T-helper 22 cell (primary cell): ENCODE measurements at places on chromosomes 5 and 9.

DNA sequence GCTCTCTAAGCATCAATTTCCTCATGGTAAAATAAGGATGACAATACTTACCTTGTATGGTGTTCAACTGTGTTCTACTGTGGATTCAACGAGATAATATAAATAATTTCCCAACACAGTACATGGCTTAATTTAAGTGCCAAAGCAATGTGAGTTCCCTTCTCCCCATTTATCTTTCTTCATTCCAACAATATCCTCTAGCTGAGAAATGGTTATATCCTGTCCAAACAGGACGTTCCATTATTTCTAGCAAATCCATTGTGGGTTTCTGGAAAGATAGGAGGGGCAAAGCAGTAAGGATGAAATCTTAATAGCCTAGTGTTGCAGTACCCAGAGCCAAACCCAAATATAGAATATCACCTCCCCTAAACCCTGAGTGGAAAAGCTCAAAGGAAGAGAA lies 22.0 kb downstream of the ABCA1 start:
- no peak for DNase-seq

- DNase-seq, result no peak
These were observed 8.5 kb downstream of the DMXL1 start for GRCh38 chr5:119079318-119079921.

GRCh38 chr5:90347462-90347861 lies 62.1 kb downstream of the CETN3 start:
- DNase-seq, result no peak

GRCh38 chr5:9156282-9156681 lies 389.6 kb downstream of the SEMA5A start:
- DNase-seq, result no peak

DNA sequence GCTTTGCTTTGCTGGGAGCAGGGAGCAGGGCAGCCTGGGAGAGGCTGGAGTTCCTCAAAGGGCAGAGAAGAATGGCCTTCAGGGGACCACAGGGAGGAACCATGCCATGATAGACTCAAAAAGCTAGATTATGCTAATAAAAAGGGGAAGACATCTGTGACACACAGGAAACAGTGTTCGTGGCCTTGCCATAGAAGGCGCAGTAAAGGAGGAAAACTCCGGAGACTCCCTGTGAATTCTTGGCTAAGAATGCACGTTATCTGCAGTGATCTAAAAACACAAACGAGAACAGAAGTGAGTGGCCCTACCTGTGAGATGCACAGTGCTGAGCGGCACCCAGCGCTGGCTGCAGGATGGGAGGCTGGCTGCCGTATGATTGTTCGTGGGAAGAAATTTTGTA lies 15.9 kb upstream of the LTC4S start:
- DNase-seq, result no peak

GRCh38 chr5:150286820-150287219 lies 2.8 kb downstream of the CAMK2A start:
- DNase-seq, result no peak

- DNase-seq, result no peak
These were observed 150.8 kb upstream of the NR3C1 start for GRCh38 chr5:143554187-143554717.

DNA sequence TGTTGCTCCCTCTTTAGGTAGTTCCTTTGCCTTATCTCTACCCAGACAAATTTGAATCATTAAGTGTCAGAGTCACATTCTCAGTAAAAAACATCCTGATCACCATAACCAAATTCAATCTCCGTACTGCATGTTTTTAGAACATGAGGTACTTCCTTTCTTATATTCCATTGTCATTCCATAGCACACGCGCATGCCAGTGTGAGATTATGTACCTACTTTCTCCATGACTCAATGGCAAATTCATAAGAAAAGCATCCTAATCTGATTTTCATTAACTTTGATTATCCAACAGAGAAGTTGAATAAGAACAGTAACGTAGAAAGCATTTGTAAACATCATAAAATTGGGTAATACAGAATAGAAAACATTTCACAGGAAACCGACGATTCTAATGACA lies 1118.6 kb upstream of the CDH9 start:
- no peak for DNase-seq

GRCh38 chr5:38723426-38723825 lies 122.4 kb upstream of the OSMR start:
- DNase-seq, result no peak

- DNase-seq, result no peak
These were observed 163.4 kb downstream of the SNX18 start for GRCh38 chr5:54680998-54681397.
